ENCODE measurements at places on chromosomes 3 and 15.

- DNase-seq: no peak
Measured at GRCh38 chr15:73709686-73710085, 25.5 kb downstream of the CD276 start.

DNA sequence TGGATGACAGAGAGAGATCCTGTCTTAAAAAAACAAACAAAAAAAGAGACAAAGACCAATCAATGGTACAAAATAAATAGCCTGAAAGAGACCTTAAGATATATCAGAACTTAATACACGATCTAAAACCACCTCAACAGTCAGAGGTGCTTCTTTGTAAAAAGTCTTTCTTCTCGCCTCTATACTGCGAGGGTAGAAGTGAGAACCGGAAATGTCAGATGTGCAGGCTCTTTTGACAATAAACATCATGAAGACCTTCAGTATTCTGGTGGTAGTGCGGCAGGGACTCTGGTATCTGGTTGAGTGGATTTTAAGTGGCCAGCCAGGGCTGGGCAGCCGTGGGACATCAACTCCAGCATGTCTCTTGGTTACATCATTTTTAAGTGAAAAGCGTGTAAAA lies 30.0 kb downstream of the RUBCN start:
- DNase-seq: no peak

DNA sequence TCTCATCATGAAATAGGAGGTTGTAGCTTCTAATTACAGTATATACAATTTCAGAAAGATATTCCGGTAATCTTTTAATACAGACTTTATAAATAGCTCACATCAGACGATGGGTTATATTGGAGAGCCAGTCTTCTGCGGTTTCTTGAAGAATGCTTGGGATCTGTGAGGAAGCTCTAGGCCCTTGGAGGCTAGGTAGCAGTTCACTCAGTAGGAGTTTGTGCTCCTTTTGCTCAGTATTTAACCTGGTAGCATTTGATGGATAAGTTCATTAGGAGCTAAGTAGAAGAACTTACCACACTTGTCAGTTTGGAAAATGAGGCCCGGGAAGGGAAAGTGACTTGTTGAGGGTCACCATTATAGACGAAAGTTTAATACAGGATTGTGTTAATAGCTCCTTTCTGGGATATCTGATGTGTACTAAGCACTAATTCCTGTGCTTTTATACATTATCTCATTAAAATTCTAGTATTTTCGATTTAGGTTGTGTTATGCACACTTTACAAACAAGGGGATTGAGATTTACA lies 2.8 kb downstream of the FNDC3B start:
- DNase-seq: no peak

GRCh38 chr3:156582532-156583183 lies 27.7 kb upstream of the SSR3 start:
- DNase-seq: no peak

DNA sequence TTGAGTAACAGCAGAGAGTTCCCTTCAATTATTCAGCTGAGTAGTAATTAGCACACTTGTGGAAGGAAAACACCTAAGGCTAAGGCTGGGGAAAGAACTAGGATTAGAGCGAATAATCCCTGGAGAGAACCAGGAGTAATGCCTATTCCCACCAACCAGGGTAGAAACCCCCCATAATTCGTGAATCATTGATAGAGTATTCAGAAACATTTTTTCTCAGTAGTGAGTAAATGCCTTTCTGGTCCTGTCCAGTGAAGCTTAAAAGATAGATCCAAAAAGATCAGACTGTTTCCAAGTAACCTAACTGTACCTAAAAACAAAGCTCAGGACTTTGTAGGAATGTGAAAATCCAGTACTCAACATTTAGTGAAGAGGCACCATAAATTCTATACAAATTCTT lies 71.2 kb downstream of the DGKG start:
- DNase-seq: no peak

GRCh38 chr15:62809115-62809967 lies 233.2 kb upstream of the TPM1 start:
- no peak for DNase-seq

DNA sequence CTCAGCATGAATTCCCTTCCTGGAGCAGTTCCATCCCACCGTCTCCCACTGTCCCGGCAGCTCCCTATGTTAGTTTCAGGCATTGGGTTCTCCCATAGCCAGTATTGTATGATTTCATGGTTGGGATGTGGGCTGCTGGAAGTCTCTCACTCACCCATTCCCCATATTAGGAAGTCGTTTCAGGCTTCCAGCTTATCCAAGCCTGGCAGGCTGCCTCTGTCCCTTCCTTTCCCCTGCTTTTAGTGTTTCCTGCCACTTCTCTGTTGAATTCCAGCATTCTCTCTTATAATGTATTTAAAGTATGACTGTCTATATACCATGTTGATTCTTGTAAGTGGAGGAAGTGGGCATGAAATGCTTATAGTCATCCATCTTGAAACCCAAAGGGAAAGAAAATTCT lies 309.7 kb upstream of the RBMS3 start:
- no peak for DNase-seq

DNA sequence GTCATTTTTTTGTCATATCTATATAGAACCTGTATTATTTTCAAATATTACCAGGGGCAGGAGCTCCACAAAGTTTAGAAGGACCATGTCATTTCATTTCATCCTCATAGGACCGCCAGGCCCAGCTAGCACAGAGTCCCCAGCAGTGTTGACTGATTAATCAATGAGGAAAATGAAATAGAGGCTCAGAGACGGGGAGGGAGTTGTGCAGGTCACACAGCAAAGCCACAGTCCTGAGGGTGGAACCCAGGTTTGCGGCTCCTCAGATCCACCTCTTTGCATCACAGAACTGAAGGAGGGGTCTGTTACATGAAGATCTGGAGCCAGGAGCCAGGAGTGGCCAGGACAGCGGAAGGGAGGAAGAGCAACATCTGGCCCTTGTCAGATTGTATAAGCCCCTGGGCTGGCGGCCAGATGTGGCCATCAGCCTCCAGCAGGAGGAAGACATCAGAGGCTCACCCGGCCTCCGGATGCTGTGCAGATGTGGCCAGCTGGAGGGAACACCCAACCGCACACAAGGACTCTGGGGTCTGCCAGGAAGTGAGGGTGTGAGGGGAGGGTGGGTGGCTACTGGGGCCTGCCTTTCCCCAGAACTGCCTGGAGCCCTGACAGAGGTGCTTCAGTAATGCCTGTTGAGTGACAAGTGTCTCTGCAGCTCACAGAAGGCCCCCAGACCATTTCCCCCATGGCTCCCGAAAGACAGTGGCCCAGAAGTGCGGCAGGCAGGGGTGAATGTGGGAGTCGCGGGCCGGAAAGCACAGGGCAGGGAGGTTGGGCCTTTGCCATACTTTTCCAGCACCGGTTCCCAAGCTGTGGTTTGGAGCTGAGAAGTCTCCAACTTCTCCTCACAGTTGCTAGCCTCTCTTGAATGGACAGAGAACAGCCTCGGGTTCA lies 21.3 kb downstream of the EFCC1 start:
- DNase-seq: peak; percentile 88

Data from HFF-Myc (cell line).